G401 (cell line): ENCODE measurements at places on chromosomes 4 and X. TPM values are rescaled to one million over a fixed set of nuclear protein-coding genes. Genes with fewer than 3 reads are reported as not detected.

DNA sequence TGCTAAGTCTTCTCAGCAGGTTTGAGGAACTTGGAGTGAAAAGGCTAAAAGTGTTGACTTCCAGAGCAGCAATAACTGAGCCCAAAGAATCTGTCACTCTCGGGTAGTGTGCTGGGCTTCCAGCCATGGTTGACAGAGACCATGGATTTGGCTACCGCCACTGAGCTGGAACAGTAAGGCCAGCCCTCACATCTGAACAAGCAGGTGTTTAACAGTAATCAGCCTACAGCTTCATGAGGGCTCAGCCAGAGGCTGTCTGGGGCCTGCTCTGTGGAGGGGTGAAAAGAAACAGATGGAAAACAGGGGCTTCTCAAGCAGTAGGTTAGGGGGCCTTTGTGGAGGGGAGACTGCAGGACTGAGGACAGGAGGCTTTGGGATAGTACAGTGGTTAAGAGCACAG is 14.9 kb downstream of the RASL11B start:
- DNase-seq: no peak

DNA sequence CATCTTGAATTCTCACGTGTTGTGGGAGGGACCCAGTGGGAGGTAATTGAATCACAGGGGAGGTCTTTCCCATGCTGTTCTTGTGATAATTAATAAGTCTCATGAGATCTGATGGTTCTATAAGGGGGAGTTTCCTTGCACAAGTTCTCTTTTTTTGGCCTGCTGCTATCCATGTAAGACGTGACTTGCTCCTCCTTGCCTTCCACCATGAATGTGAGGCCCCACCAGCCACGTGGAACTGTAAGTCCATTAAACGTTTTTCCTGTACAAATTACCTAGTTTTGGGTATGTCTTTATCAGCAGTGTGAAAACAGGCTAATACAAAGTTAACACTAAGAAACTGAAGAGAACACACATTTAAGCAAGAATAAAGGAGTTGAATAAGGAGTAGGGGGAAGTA is 16.0 kb downstream of the TBCK start:
- DNase-seq: no peak

- no peak for DNase-seq
Observed at GRCh38 chr4:108099838-108100237, 68.9 kb downstream of the LEF1 start.

DNA sequence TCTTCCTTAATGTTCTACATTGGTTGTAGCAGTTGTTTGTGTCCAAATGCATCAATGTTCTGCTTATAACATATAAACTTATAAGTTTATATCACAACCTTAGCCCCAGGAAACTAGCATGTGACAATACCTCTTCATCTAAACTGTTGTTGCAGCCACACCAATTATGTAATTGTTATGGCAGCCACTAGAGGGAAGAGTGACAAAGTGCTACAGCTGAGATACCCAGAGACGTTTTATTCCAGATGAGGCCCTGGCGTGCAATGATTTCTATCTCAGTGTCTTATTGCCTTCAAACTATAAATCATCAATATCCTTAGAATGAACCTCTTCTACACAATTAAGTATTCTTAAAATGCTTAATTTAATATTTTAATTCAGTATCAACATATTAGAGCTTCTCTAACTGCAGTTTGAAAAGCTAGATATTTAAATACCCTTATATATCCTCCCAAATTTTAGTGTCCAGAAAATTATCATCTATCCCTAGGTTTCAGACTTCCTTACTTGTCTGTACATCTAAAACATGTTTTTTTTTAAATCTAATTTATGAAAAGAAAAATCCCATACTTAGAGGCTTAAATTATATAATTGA is 171.6 kb downstream of the PCDH10 start:
- peak; percentile 7 for DNase-seq

DNA sequence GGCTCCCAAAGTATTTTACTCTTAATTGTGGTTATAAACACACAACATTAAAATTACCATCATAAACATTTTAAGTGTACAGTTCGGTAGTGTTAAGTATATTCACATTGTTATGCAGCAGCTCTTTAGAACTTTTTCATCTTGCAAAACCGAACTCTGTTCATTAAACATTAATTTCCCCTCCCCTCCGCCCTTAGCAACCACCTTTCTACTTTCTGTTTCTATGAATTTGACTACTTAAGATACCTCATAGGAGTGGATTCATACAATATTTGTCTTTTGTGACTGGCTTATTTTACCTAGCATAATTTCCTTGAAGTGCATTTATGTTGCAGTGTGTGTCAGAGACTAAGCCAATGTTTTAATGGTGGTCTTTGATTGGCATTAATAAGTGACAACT is 32.6 kb downstream of the IL13RA1 start:
- no peak for DNase-seq

The GSX2 gene
- 6.8 and 12.8 TPM in 2 replicates for total RNA-seq

The CDK16 gene
- 88.1 and 118 TPM in 2 replicates for total RNA-seq

The TMEM154 gene
- total RNA-seq: not detected in 2 replicates
